Prostate gland (tissue), 2 donors: ENCODE measurements at places on chromosomes 3 and 15. TPM values are rescaled to one million over a fixed set of nuclear protein-coding genes. Genes with fewer than 3 reads are reported as not detected.

RTP4 gene
- 5.1 TPM for total RNA-seq

DNA sequence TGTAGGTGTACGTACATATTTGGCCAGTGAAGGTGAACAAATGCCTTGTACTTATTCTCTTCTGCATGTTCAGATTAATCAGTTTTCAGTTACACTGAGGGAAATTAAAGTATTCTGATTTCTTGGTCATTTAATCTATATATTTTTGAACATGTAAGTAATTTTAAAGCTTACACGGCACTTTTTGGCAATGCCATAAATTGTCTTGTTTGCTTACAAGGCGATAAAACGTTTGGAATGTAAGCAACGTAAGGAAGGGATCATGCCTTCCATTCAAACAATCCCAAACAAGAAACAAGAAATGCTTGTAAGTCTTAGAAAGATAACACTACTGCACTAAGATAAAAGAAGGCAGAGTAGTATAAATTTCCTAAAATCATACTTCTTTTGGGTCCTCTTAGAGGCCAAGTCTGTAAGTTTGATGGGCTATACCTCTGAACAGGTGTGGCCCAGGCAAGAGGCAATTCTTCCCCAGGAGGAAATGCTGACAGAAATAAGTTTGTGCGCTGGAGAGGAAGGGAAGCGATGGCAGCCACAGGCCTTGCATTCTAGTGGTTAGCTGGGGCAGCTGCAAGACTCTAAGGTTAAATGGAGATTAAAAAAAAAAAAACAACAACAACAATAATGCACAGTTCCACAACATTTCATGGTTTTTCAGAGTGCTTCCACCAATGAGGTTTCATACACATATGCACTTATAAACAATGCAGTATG lies 73.8 kb downstream of the GOLIM4 start:
- no peak for DNase-seq

- no peak for DNase-seq
Observed at GRCh38 chr15:38508647-38509046, 54.7 kb downstream of the FAM98B start.

KBTBD8 gene
- total RNA-seq, result 1.0 TPM

GRCh38 chr3:179450901-179451264 lies 387 bp downstream of the GNB4 start:
- peak; percentile 6 for DNase-seq

DNA sequence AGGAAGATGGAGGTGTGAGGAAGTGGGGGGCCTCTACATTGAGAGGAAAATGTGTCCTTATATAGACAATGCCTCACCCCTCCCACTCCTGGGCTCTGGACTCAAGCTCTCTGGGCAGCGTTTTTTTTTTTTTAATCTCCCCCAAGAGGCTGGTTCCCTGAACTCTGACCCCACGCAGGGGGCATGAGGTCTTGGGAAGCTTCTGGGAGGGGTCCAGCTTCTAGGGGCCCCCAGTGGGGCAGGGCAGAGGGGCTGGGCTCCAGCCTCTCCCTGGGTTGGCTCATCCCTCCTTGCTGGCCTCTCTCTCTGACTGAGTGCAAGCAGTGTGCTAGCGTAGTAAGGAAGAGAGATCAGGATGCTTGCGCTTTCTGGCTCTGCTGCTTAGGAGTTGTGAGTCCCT lies 101.4 kb upstream of the HACD2 start:
- no peak for DNase-seq

GRCh38 chr3:193734737-193735366 lies 141.8 kb downstream of the OPA1 start:
- no peak for DNase-seq

GRCh38 chr15:41205315-41205714 lies 25.2 kb downstream of the EXD1 start:
- no peak for DNase-seq

DNA sequence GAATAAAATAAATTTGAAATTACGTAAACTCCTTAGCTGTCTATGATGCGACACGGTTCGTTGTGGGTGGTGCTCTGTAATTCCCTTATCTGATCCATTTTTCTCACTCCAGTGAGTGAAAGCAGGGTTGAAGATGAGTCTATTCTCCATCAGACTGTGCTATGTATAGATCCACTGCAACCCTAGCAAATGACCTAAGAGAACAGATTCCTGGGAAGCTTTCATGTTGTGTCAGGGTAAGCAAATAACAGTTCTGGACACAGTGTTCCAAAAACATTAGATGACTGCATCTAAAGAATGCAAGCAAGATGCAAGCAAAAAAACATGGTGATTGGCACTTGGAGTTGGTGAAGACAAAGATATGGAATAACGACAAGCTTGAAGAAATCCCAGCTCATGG lies 239.3 kb downstream of the SLC9A9 start:
- DNase-seq, result no peak

GPR62 gene
- total RNA-seq, result 0.41 TPM

GRCh38 chr15:72168131-72168807 lies 29.3 kb downstream of the GRAMD2A start:
- peak; percentile 29 for DNase-seq

DNA sequence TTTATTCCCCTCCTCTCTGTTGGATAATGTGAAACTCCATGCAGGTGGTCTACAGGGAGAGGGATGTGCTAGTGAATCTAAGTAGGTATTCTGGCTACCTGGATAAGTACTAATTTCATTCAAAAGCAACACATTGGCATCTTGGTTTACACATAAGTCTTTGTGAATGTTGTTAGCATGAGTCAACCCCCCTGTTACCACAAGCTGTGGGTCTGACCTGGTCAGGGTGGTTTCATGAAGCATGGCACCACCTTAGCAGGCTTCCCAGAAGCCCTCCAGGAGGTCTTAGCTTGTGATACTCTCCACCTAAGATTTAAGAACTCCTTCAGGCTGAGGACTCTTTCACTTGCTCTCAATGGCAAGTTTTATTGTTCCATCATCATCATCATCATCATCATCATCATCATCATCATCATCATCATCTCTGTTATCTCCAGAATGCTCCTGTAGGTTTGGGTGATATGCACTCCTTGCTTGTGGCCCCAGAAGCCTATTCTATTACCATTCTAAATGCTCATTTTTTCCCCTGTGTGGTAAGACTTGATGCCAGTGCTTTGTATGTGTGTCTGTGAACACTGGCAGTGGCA lies 62.8 kb downstream of the EPHB1 start:
- no peak for DNase-seq

GRCh38 chr3:162558016-162558415 lies 1061.4 kb downstream of the OTOL1 start:
- no peak for DNase-seq

ACKR4 gene
- total RNA-seq, result not detected

- DNase-seq, result no peak
Observed at GRCh38 chr3:114081037-114081436, 24.5 kb downstream of the QTRT2 start.

DNA sequence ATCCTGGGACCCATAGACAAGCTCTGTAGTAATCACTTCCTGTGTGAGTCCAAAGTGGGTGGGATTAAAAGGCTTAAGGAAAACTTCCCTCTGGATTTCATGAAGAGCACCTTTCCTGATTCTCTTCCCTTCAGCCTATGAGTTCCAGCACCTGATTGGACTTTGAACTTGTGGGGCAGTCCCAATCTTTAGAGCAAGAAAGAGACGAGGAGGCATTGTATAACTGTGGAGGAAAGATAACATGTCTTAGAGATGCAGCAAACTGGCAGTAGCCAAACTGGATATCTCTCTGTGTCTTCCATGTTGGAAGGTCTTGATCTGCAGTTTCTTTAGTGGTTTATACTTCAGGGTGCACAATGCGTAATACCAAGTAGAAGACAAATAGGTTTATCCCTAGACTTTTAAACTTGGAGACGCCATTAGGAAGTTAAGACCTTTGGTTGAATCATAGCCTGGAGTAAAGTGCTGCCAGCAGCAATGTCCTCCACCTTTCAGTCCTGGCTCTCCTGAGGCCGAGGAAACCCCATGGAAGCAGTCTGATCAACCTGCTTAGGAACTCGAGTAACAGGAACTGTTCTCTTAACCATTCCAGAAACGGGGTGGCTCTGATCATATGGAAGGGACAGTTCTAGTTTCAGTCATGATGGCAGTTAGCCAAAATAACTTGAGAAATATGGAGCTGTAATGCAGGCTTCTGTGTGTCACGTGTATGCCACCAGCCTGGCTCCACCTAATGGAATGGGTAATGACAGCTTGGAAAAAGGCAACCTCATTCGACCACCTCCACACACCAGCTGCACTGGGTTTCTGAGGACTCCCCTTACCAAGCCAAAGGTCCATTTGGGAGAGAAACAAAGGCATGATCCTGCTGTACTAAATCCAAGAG lies 4.7 kb downstream of the EIF1B start:
- DNase-seq, result no peak

DNA sequence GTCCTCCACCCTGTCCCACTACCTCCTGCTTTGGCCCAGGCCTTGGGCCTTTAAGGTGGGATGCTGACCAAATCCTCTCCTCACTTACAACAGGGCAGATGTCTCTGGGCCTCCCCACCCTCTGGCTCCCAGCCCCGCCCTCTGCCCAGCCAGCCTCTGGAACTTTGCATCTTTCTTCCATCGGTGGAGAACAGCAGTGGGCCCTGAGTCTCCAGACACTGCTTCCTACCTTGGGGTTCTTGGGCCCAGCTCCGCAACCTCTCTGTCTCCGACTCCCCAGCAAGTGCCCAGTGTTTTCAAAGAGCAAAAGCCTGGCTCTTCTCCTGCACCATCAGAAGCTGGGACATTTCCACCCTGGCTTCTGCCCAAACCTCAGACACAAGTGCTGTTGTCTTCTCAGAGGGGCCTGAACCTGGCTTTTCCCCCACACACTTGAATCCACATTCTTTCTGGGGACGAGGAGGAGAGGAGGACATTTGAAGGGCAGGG lies 33.1 kb downstream of the MRAS start:
- no peak for DNase-seq

POPDC2 gene
- 26.5 TPM for total RNA-seq

IL17RD gene
- 19.9 TPM for total RNA-seq

XCR1 gene
- not detected for total RNA-seq

DNA sequence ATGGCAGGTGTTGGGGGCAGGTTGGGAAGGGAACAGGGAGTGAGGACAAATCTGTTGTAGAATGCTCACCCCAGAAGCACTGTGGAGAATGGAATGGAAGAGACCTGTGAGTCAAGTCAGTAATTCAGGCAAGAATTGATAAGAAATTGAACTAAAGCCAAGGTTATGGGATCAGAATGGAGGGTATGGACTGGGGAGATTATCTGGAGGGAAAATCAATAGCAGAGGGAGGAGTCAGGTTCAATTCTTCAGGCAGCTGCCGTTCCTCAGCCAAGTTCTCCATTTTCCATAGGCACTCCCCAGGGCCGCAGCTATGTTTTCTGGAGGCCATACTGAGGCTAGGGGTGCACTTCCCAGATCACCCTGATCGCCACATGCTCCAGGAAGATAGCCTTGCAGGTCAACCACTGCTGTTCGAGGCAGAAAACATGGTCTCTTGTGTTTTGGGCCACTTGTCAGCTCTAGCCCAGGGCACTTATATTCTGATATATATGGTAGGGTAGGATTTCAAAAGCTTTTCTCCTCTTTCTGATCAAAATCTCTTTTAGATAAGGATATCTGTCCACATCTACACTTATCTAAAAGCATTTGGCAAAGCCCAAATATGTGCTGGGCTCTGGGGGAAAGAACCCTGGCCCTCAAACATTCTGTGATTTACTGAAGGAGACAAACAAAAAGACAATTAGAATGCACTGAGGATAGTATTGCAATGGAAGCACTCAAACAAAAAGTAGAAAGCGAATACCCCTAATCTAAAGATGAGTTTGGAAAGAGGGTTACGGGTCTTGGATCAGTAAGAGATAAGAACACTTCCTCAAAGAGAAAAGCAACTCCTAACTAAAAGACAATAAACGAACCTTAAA lies 92.3 kb downstream of the TMEM212 start:
- no peak for DNase-seq

- DNase-seq, result no peak
Observed at GRCh38 chr3:45002720-45003119, 23.4 kb upstream of the CLEC3B start.

DNA sequence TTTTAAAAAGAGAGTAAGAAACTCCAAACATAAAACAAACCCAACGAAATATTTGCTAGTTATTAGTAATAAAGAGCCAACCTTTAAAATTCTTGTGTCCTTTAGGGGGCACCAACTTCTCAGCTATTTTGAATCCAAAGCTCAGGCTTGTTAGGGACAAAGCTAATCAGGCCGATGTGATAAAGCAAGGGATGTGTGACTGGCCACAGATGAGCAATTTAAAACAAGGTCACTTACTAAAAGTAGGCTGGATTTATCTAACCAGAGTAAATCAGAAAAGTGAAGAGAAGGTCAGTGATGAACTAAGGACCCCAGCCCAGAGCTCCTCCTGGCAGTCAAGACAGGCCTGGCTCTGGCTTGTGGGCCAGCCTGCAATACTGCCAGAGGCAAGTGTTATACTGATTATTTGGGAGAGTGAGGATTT lies 108.5 kb downstream of the CYP19A1 start:
- DNase-seq, result no peak

- no peak for DNase-seq
Observed at GRCh38 chr3:143002083-143002712, 828 bp downstream of the U2SURP start.

DNA sequence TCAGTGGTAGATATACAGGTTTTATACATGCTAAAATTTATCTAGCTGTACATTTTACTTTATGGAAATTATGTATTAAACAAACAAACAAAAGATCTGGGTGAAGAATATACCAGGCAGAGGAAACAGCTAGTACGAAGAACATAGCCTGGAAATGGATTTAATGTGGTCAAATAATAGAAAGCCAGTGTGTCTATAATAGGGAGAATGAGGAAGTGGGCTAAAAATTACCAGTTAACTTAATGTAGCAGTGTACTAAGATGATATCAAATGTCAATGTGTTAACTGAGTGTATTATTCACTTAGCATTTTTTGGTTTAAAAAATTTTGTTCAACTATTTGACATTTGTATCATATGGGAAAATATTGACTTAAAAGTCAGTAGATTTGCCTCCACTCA lies 22.8 kb upstream of the SLC15A2 start:
- DNase-seq, result no peak

DNA sequence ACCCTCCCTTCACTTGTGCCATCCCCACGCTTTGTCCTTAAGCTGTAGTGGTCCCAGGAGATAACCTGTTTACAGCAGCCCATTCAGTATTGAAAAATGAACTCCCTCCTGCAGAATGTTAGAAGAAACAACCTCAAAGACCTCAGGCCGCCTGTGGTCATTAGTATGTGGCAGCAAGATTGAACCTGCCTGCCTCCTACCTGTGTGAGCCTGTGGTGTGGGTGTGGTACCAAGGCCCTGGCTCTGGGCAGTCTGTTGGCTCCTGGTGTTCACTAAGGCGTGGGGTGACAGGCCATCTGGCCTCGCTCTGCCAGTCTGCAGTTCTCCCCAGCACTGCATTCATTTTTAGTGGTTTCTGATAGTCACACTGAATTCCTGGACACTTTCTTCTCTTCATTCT lies 21.0 kb downstream of the LSM3 start:
- no peak for DNase-seq

DNA sequence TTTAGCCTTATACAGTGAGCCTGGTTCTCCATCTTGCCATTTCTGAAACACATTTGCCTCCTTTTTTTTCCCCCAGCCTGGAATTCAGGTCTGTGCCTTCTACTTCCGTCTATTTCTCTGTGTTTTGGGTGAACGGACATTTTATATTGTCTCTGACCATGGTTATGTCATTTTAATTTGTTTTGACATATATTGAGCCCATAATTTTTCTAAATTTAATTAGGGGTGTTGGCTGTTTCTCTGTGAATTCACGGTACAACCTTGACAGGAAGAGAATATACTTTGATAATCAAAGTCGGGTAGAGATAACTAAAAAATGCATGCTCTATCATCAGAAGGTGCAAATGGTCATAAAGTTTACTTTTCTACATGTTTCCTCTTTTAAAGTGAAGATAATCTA lies 361.4 kb downstream of the VGLL3 start:
- no peak for DNase-seq

- no peak for DNase-seq
Observed at GRCh38 chr3:38618343-38618742, 31.1 kb downstream of the SCN5A start.

RHOA gene
- 296 TPM for total RNA-seq

UBA7 gene
- 96.9 TPM for total RNA-seq

ATP2B2 gene
- 0.74 TPM for total RNA-seq
